ENCODE measurements at places on chromosomes 4 and X. TPM values are rescaled to one million over a fixed set of nuclear protein-coding genes. Genes with fewer than 3 reads are reported as not detected.

GRCh38 chr4:110865611-110866259 lies 242.9 kb upstream of the PITX2 start:
- no peak for DNase-seq

GRCh38 chrX:139126493-139126892 lies 404.0 kb upstream of the F9 start:
- peak; percentile 37 for DNase-seq

GRCh38 chr4:23036503-23036902 lies 343.8 kb downstream of the GBA3 start:
- no peak for DNase-seq

Gene BEND4
- total RNA-seq: 43.0 TPM

Gene GLRA3
- total RNA-seq: 0.11 TPM

Data from WTC11 (cell line).